Muscle of leg (tissue), 16 donors: ENCODE measurements at places on chromosomes 5 and 9. TPM values are rescaled to one million over a fixed set of nuclear protein-coding genes. Genes with fewer than 3 reads are reported as not detected.

GRCh38 chr9:34428325-34428958 is 29.9 kb downstream of the FAM219A start:
- DNase-seq = no peak
- H3K4me3 ChIP-seq = no peak overlapping the region
- no peaks in the 10 kb centered on the region for H3K27me3 ChIP-seq
- peaks cover 25% of the 10 kb centered on the region for H3K4me1 ChIP-seq

DNA sequence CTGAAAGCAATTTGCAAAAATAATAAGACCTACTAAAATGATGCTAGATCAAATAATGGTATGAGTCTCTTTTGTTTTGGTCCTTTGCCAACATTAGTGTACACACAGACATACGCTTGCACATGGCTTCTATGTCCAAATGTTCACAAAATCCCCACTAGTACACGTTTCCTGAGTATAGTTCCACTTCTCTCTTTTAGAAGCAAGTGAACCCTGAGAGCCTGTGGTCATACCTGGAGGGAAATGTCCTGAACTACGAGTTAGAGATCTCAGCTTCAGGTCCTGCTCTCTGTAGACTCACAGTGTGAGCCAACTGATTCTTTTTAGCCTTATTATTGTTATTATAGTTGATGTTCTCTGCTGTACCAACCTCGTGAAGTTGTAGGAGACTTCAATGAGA is 47.3 kb upstream of the ACTBL2 start:
- DNase-seq = no peak
- H3K27ac ChIP-seq = no peak overlapping the region
- H3K4me1 ChIP-seq = peaks cover 8% of the 10 kb centered on the region
- no peaks in the 10 kb centered on the region for H3K27me3 ChIP-seq
- H3K36me3 ChIP-seq = no peaks in the 10 kb centered on the region

DNA sequence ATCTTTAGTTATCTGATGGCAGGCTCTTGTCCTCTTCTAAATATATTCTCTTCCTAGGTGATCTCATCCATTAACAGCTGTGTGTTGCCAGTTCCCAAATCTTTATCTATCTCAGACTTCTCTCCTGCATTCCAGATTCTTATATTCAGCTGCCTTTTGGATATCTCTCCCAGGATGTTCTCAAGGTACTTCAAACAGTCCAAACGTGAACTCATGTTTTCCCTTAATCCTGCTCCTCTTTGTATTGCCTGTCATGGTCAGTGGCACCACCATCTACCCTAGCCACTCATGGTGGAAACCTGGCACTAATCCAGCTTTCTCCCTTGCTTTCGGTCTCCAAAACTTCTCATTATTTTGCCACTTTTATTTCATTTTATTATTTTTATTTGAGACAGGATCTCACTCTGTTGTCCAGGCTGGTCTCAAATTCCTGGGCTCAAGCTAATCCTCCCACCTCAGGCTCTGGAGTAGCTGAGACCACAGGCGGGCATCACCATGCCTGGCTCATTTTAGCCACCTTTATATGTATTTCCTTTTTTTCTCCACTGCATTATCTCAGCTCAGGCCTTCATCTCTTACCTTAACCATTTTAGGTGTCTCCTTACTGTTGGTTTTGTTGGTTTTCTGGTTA is 3.8 kb downstream of the ZFYVE16 start:
- H3K36me3 ChIP-seq = peaks cover 8% of the 10 kb centered on the region
- DNase-seq = peak; percentile 18
- H3K4me1 ChIP-seq = peaks cover 8% of the 10 kb centered on the region
- no peaks in the 10 kb centered on the region for H3K27me3 ChIP-seq
- H3K4me3 ChIP-seq = no peak overlapping the region
- H3K27ac ChIP-seq = no peak overlapping the region

GRCh38 chr9:36025746-36026145 is 11.0 kb upstream of the RECK start:
- no peaks in the 10 kb centered on the region for H3K4me1 ChIP-seq
- H3K4me3 ChIP-seq = no peak overlapping the region
- no peaks in the 10 kb centered on the region for H3K36me3 ChIP-seq
- no peak overlapping the region for H3K27ac ChIP-seq

GRCh38 chr9:128335161-128335560 is 5.2 kb upstream of the SLC27A4 start:
- peaks cover 4% of the 10 kb centered on the region for H3K4me1 ChIP-seq
- peak; percentile 58 for DNase-seq
- peaks cover 28% of the 10 kb centered on the region for H3K36me3 ChIP-seq

GRCh38 chr5:919356-920000 is 26.8 kb downstream of the TRIP13 start:
- no peak for DNase-seq
- no peaks in the 10 kb centered on the region for H3K4me1 ChIP-seq
- H3K27me3 ChIP-seq = peaks cover 1% of the 10 kb centered on the region

GRCh38 chr5:132099076-132099748 is 25.6 kb downstream of the CSF2 start:
- DNase-seq = no peak
- no peak overlapping the region for H3K27ac ChIP-seq
- H3K36me3 ChIP-seq = no peaks in the 10 kb centered on the region
- no peaks in the 10 kb centered on the region for H3K27me3 ChIP-seq
- no peak overlapping the region for H3K4me3 ChIP-seq

The KLHL3 gene
- 3.6 TPM for total RNA-seq

The ANKRD18A gene
- 0.75 TPM for total RNA-seq

The SIT1 gene
- 0.09 TPM for total RNA-seq

The LCN15 gene
- total RNA-seq = not detected
